Ureter (tissue), 1 donor: ENCODE measurements at places on chromosomes 1 and 21.

- no peak for DNase-seq
Measured at GRCh38 chr21:38492007-38492406, 6.3 kb downstream of the ERG start.

DNA sequence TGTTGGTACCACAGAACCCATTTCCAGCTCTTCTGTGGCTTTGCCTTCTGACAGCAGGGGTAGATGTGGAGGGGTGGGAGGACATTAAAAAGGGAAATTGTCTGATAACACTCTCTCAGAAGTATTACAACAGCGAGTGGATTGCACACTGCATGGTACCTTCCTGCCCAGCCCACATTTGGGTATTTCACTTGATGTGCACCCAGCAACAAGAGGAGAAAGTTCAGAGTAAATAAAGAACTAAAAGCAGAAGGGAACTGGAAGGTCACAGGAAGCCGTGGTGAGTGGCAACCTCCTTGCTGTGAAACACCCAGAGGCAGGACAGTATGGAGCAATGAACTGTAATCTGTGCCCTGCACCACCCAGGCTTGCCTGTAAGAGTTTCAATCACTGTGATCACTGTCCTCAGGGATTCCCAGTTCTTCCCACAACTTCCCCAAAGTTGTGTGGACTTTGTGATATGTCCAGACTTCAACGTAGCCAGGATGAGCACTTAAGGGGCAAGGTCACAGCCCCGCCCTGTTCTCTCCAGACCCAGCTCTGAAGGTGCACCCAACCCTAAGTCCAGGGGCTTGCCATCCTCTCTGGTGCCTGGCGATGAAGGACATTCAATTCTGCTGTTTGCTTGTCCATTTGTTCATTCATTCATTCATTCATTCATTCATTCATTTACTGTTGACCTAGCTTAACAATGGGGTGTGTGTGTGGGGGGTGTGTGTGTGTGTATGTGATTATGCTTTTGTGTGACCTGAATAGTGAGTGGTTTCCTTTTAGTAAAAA is 18.7 kb upstream of the F5 start:
- DNase-seq, result no peak

DNA sequence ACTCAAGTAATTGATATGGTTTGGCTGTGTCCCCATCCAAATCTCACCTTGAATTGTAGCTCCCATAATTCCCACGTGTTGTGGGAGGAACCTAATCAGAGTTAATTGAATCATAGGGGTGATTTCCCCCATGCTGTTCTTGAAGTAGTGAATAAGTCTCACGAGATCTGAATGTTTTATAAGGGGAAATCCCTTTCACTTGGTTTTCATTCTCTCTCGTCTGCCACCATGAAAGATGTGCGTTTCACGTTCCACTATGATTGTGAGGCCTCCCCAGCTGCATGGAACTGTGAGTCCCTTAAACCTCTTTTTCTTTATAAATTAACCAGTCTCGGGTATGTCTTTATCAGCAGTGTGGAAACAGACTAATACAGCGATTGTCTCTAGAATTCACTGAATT is 135.4 kb downstream of the BACH1 start:
- no peak for DNase-seq

DNA sequence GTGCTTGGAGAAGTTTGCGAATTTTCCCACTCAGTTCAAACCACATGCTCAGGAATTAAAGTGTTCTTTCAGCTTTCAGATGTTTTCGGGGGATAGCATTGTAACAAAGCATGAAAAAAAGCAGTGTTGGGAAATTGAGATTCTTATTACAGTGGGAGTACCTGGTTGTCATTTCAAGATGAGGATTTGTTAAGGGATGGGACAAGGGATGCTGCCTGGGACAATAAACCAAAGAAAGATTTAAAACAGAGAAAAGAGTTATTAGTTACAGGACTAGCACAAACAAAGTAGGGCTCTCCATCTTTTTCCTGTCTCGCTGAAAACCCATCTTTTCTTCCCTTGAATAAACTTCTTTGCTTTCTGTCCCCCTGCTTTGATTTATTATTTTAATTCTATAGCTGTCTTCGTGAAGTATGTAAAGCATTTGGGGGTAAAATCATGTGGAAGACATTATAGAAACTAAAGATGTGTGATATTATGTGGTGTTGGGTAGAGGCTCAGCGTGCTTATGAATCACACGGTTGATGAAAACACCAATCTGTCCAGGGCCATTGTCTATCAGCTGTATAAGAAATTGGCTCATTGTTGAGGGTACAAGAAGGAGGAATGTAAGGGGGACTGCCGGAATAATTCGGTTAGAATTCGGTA is 277.6 kb downstream of the KIF26B start:
- no peak for DNase-seq

DNA sequence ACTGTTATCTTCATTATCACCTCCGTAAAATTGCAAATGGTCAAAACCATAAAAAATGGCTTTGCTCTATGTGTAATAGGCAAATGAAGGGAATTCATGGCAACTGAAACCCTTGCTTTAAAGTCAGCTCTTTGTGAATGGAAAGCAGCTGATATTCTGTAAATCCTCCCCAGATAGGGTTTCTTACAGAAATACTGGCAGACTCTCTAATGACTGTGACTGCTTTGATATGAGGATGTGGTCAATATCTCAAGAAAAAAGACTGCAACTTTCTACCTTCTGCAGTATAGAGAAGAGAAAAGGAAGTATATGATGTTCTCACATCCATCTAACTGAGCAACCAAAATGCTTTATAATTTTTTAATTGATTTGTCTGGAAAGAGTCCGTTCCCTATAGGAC is 193.1 kb downstream of the ST6GALNAC3 start:
- no peak for DNase-seq

DNA sequence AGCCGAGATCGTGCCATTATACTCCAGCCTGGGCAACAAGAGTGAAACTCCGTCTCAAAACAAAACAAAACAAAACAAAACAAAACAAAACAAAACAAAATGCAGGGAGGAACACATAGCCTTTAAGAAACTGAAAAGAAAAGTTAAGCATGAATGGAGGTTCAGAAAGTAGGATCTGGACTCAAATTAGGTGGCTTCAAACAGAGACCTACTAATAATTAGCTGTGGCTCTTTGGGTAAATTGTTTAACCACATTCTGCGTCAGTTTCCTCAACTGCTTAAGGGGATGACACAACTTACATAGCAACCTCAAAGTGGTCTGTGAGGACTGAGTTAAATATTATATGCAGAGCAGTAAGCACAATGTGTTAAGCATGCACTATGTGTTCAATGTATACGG is 458.2 kb downstream of the ADGRL2 start:
- DNase-seq, result no peak

GRCh38 chr1:86421601-86422280 is 2.2 kb upstream of the CLCA2 start:
- DNase-seq, result no peak

- no peak for DNase-seq
Measured at GRCh38 chr1:9726406-9726805, 74.9 kb downstream of the PIK3CD start.
